ENCODE measurements at places on chromosomes 13 and 19. TPM values are rescaled to one million over a fixed set of nuclear protein-coding genes. Genes with fewer than 3 reads are reported as not detected.

DBP gene
- total RNA-seq = 5.5 TPM

ZNF730 gene
- 0.81 TPM for total RNA-seq

PSG1 gene
- total RNA-seq = not detected

ZNF230 gene
- total RNA-seq = 3.1 TPM

MARK4 gene
- total RNA-seq = 29.4 TPM

PVR gene
- total RNA-seq = 13.3 TPM

APC2 gene
- total RNA-seq = 0.40 TPM

ZNF433 gene
- total RNA-seq = 3.0 TPM

XAB2 gene
- 58.7 TPM for total RNA-seq

LYPD3 gene
- total RNA-seq = 0.33 TPM

KIR2DL1 gene
- not detected for total RNA-seq

UQCR11 gene
- total RNA-seq = 355 TPM

STRN4 gene
- 82.7 TPM for total RNA-seq

RAB3D gene
- total RNA-seq = 3.3 TPM

MEIOSIN gene
- total RNA-seq = 1.5 TPM

CNN1 gene
- 5.8 TPM for total RNA-seq

EID2 gene
- total RNA-seq = 13.8 TPM

ZNF492 gene
- total RNA-seq = 0.07 TPM

ZNF530 gene
- 3.5 TPM for total RNA-seq

MYO16 gene
- 11.1 TPM for total RNA-seq

VSTM1 gene
- total RNA-seq = not detected

CATSPERD gene
- not detected for total RNA-seq

KLK11 gene
- total RNA-seq = not detected

RTBDN gene
- total RNA-seq = 2.3 TPM
